ENCODE measurements at places on chromosomes 7 and 10.

DNA sequence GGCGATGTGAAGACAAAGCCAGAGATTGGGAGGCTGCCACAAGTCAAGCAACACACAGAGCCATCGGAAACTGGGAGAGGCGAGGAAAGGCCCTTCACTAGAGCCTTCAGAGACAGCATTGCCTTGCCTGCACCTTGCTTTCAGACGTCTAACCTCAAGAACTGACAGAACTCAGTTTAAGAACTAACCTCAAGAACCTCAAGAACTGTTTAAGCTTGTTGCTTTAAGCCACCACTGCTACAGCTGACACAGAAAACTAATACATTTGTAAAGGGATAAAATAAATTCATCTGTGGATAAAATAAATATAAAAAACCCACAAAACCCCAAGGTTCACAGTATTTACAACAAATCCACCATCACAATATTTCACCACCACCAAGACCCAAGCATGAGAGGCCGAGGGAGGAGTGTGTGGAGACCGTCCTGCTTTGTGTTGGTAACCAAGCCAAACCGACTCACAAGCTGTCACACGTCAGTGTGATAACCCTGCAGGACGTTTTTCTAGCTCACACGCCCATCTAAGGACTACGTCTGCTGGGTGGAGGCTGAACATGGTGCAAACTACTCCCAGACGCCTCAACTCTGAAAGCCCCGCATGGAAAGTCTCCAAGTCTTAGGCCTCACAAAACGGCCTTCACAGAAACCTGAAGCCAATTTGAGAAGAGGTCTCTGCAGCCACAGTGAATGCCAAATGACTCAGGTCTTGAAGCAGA is 116.8 kb downstream of the ABLIM1 start:
- DNase-seq: peak; percentile 62

DNA sequence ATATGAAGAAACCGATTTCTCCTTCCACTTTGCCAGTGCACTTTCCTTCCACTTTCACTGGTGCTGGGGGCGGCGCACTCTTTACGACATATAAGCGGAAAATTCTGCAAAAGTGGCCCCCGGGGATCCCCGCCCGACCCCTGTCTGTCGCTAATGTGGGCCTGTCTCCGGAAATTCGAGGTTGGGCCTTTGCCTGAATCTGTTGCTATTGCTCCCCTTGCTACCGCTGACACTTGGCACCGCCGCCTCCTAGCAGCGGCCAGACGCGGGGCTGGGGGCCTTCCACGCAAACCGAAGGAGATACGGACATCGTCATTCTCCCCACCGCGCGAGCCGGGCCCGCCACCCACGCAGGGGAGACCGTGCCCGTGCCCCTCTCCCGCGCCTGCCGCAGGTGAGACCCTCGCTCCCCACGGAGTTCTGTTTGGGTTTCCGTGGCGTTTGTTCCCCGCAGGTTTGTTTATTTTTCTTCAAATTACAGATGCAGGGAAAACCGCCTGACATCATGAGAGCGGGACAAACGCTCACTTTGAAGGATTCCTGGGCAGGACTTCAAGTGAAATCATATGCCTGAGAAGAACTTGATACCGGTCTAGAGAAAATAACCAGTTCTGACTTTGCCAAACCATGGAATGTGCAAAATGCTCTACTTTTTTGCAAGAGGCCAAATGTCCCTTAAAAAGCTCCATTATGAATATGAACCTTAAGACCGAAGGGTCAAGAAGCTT is 5.0 kb downstream of the TWIST1 start:
- DNase-seq: no peak

- no peak for DNase-seq
Observed at GRCh38 chr10:125147971-125148439, 12.4 kb downstream of the CTBP2 start.

- no peak for DNase-seq
Observed at GRCh38 chr7:102042016-102042656, 224.7 kb downstream of the CUX1 start.

- DNase-seq: no peak
Observed at GRCh38 chr10:480498-480927, 209.0 kb downstream of the DIP2C start.

DNA sequence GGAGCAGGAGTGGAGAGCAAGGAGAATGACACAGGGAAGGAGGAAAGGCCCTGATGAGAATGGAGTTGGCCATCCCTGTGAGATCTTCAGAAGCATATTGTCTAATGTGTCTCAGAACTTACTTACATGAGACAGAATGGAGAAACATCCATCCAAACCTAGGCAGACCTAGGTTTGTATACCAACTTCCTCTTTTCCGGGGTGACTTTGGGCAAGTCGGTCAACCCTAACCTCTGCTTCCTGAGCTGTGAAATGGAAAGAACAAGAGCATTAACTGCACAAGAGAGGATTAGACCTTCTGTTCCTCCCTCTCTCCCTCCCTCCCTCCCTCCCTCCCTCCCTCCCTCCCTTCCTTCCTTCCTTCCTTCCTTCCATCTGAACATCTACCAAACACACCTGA is 4.5 kb downstream of the GHRHR start:
- DNase-seq: no peak

DNA sequence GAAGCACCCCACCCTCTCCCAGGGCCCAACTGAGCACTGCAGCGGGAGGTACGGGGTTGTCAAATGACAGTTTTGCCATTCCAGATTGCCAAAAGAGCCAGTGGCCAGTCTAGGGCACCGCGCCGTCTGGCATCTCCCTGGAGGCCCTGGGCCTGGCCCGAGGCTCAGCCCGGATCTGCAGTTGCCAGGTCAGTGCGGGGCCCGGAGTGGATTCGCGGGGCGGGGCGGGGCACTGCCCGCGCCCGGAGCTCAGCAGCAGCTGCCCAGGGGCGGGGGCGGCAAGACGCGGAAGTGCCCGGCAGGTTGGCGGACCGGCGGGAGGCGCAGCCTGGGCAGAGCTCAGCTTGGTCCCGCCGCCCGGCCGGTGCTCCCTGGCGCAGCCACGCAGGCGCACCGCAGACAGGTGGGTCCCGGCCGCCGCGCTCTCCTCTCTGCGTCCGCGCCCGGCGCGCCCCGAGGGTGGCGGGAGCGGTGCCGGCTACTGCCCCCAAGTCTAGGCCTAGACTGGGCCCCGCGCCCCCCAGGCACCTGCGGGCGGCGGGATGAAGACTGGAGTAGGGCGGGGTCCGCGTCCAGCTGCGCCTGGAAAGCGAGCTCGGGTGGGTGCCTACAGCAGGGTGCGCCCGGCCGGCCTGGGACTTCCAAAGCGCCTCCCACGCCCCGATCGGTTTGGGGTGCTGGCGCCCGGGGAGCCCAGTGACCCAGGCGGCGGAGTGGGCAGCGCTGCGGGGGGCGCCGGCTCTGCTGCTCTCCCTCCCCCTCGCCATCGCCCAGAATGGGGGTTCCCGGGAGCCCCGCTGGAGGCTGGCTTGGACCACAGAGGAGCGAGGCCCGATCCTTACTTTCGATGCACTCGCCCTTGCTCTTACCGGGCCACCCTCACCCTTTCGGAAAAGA is at the start of gene IRF5:
Gene IRF5 (plus strand): TSS at position 281 of the 897 bp plus-strand sequence. CDS start 4,155 bp downstream, outside the sequence.
- peak; percentile 56 for DNase-seq

DNA sequence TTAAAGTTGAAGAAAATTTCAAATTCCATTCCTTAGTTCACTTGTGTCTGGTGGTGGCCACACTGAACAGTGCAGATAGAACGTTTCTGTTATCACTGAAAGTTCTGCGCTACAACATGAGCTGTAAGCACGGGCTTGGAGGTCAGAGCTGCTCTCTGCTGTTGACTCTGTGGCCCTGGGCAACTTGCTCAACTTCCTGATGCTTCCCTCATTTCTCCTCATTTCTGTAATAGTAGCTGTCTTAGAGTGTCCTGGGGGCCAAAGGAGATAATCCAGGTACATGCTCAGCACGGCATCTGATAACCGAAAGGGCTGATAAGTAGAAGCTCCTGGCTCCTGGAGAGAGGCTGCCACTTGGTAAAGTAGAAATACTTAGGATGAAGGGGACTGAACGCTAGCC is 92.3 kb upstream of the DUSP5 start:
- DNase-seq: no peak

Measured in left ventricle myocardium inferior (tissue), 1 donor.